ENCODE measurements at places on chromosomes 1 and 21.

- DNase-seq: no peak
Observed at GRCh38 chr1:31390071-31390470, 17.2 kb upstream of the FABP3 start.

- no peak for DNase-seq
Observed at GRCh38 chr1:223684488-223684792, 18.9 kb upstream of the CAPN8 start.

DNA sequence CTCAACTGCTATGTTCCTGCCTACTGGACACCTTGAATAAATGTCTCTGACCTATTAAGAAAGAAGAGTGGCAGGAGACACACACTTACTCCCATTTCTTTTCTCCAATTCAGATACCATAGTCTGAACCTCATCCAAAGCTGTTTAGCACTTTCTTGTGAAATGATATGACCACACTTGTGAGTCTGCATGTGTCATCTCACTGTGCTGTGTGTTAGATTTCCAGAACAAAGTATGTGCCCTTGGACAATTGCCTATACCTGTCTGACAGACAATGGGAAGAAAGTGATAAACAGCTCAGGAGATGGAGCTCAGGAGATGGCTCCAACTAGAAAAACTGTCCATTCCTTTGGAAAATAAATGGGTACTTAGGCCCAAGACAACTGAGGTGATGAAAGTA, 48.4 kb downstream of the USP48 start:
- no peak for DNase-seq

GRCh38 chr21:42848932-42849758, 30.2 kb downstream of the WDR4 start:
- DNase-seq: no peak

DNA sequence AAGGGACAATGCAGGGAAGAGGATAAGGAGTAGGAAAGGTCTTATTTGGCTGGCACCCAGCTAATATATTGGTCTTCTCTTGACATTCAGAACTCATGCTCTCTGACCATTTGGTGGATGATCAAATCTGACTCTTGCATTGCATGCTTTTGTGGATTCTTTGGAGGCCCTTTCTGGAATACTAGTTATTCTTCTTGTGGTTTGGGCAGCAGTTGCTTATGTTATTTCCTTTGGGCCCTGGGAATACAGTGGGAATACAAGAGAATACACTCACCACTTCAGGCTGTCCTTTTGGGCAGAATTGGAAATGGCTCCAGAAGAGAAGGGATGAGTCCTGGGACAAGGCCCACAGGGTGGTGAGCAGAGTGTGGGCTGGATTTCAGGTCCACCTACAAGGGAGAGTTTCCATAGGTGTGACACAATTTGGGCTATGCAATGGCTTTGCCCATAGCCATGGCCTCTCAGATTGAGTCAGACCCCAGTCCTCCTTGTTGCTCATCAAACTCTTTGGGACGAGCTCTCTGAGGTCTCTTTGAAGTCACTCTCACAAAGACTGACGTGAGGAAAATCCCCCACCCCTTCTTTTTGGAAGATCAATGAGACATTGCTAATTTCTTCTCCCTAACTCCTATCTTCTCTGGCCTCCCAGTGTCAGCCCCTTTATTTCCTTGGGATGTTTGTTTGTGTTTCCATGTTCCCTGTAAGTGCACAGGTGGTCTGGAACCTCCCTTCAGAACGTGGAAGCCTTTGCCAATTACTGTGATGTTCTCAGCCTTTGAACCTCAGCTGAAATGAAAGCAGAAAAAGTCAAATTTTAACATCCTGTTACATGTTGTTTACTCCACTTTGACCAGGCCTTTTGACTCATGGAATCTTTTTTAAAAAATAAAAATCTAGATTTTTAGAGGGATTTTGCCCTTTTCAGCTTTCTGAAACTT, 19.4 kb downstream of the HSD11B1 start:
- peak; percentile 84 for DNase-seq

GRCh38 chr21:29181799-29182470, 51.5 kb downstream of the MAP3K7CL start:
- DNase-seq: no peak

GRCh38 chr1:165328136-165328535, 28.4 kb downstream of the LMX1A start:
- no peak for DNase-seq

DNA sequence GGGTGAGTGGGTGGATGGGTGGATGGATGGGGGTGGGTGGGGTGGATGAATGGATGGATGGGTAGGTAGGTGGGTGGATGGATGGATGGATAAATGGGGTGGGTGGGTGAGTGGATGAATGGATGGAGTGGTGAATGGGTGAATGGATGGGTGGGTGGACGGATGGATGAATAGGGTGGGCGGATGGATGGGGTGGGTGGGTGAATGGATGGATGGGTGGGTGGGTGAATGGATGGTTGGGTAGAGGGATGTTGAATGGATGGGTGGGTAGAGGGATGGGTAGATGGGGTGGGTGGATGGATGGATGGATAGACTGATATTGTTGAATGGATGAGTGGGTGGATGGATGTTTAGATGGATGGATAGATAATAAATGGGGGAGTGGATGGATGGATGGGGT, 26.9 kb upstream of the CCDC27 start:
- no peak for DNase-seq

DNA sequence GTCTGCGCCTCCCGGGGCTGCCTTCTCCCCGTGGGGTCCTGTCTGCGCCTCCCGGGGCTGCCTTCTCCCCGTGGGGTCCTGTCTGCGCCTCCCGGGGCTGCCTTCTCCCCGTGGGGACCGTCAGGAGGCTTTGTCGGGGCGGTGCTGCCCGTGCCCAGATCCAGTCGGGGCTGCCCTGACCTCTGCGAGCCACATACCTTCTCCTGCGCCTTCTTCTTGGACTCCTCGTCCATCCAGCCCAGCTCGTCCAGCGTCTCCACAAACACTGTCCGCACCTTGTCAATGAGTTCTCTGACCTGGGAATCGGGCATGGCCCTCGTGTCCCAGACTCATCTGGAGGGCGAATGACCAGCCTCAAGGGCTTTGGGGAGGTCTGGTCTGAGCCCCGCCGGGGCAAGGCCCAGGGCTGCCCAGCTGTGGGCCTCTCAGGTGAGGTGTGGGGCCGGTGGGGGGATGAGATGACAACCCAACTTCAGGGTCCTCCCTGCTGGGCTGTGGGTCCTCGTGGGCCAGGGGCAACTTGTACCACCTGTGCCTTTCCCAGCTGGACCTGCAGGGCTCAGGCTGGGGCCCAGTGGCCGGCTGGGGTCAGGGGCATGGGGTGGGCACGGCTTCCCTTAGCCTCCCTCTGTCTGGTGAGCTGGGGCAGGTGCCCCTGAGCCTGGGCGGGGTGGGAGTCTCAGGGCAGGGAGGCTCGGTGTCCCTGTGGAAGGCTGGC, 9.4 kb downstream of the PRXL2B start:
- no peak for DNase-seq

- no peak for DNase-seq
Observed at GRCh38 chr1:85240174-85240601, 19.3 kb downstream of the C1orf52 start.

GRCh38 chr1:210697185-210697584, 368.5 kb downstream of the HHAT start:
- no peak for DNase-seq
